ENCODE measurements at places on chromosomes 5 and 9.

DNA sequence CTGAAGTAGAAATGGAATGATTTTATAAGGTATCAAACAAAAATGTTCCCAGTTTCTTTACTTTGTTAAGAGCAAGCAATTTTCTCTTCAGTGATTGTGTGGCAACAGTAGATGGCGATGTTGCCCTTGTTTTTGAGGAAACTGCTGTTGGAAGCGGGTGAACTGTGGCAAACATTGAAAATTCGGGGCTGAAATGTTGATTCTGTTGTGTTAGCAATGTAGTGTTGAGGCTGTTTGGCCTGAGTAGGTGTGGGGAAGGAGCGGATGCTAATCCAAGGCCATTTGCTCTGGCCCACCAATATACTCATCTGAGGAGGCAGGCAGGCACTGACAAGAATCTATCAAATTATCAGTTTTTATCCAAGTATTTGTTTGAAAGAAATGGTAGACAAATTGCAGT lies 129.8 kb downstream of the SLC12A2 start:
- DNase-seq = peak; percentile 62

DNA sequence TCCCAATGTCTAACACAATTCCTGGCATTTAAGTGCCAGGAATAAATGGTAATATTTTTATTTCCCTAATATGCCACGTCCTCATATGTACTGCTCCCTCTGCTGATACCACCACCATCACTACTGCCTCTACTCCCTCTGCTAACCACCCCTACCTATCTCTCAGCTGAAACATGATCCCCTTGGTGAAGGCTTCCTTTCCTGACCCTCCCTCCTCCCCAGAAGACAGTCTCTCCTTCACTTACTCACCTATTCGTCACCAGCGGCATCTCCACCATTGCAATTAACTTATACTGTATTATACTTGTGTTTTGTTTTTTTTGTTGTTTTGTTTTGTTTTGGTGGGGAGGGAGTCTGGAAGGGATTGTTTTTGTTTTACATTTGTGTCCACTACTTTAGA lies 4.8 kb downstream of the DENND1A start:
- DNase-seq = no peak

GRCh38 chr9:71766663-71767062 lies 1.6 kb downstream of the CEMIP2 start:
- no peak for DNase-seq

GRCh38 chr9:93071464-93071863 lies 13.0 kb downstream of the SUSD3 start:
- DNase-seq = no peak

DNA sequence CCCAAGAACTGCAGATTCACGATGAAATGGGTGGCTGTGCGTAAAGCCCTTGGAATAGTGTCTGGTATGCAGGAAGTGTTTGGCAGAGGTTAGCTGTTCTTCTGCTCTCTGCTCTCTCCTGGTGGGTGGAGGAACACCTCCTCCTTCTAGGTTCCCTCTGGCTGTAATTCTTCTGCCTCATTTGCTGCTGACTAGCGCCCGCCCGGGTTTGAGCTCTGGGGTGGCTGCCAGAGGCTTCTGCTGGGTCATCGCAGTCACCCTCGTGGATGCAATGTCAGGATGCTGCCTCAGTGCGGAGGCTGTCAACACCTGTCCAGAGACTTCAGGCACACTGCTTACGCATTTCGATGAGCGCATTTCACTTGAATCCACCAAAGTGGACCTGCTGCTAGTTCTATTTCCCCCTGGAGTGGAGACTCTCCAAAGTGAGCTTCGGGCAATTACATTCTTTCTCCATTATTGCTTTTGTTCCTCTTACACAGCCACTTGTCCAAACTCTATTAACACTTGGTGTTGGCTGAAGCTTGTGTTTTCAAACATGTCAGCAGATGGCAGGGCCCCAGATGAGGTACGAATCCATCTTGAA lies 11.7 kb downstream of the DOCK2 start:
- peak; percentile 39 for DNase-seq

GRCh38 chr5:82925061-82925411 lies 152.2 kb downstream of the TMEM167A start:
- no peak for DNase-seq

DNA sequence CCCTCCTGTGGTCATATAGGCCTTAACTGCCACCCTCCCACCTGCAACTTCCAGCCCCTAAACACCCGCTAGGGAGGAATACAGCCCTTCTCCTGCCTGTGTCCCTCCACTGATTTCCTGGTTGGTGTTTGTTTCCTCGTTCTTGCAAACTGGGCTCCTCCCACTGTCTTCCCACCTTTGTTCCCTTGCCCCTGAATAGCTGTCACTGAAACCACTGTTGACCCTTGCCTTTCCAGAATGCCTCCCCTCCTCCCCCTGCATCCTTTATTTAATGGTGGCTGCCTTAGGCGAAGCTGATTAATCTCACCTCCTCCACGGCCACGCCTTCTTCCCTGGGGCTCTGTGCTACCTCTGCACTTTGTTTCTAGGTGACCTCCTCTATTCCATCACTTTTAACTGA lies 626.7 kb downstream of the BNC2 start:
- no peak for DNase-seq

DNA sequence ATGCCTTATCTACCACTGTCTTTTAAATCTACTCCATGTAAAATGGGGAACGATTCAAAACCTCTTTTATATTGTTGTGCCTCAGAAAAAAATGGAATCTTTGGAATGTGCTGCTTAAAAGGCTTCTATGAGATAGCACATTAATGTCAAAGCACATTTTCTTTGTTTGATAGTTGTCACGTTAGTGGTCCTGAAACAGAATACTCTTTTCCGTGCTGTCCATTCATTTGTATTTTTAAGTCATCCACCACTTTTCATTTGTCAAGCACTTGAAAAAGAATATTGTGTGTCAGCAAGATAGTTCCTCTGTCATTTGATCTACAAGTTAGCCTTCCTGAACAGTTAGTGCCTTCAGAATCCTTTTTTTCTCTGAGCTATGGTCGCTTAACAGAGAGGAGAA lies 246.9 kb downstream of the MAST4 start:
- no peak for DNase-seq

GRCh38 chr9:108811944-108812343 lies 43.8 kb downstream of the ACTL7B start:
- no peak for DNase-seq

DNA sequence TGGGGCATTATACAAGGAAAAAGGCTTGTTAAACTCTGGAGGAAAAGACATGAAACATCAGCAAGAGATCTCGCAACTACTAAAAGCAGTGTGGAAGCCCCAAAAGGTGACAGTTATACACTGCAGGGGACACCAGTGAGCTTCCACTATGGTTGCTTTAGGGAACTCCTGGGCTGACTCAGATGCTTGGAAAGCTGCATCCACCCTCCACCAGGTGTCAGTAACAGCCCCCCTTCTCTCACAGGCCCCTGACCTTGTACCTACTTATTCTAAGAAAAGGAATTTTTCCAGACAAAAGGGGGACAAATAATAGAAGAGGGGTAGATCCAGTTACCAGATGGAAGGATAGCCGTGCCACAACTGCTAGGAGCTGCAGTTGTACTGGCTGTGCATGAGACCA lies 154.4 kb upstream of the COX7C start:
- DNase-seq = no peak

- no peak for DNase-seq
Observed at GRCh38 chr9:100579665-100580064, 1.8 kb downstream of the CAVIN4 start.

- DNase-seq = no peak
Observed at GRCh38 chr9:15140051-15140450, 167.0 kb downstream of the TTC39B start.

GRCh38 chr9:134187891-134188385 lies 23.6 kb upstream of the RNU6ATAC start:
- no peak for DNase-seq

DNA sequence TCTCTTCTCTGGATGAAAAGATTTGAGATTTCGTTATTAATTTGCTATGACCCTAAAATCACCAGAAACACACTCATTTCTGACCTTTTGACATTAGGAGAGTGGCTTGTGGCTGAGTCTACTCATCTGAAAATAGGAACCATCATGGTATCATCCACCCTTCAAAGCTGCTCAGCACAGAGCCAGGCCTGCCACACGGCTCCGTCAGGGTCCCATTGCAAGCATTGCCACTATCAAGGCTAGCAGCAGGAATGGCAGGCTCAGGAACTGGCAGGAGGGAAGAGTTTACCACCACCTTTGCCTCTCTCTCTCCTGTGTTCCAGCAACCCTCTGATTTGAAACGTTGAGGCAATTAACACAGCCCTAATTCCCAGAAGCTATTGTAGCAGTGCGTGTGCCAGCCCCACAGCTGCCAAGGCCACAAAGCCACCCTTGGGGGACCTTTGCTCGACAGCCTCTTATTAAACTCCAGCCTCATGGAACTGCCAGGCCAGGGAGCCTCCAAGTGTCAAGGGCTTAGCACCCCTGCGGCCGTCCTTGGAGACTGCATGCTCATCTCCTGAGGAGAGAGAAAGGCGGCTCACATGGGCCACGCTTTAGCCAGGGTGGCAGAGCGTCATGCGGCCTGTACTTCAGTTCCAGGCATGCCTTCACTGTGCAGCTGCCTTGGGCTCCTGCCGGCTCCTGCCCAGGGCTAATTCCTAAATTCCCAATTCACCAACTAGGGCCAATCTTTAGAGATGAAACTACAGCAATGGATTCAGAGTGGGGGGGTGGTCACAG lies 145.9 kb downstream of the ROR2 start:
- DNase-seq = no peak

- no peak for DNase-seq
Observed at GRCh38 chr5:170865622-170866021, 3.8 kb downstream of the RANBP17 start.

GRCh38 chr9:104743376-104743985 lies 4.0 kb upstream of the NIPSNAP3A start:
- DNase-seq = peak; percentile 77

DNA sequence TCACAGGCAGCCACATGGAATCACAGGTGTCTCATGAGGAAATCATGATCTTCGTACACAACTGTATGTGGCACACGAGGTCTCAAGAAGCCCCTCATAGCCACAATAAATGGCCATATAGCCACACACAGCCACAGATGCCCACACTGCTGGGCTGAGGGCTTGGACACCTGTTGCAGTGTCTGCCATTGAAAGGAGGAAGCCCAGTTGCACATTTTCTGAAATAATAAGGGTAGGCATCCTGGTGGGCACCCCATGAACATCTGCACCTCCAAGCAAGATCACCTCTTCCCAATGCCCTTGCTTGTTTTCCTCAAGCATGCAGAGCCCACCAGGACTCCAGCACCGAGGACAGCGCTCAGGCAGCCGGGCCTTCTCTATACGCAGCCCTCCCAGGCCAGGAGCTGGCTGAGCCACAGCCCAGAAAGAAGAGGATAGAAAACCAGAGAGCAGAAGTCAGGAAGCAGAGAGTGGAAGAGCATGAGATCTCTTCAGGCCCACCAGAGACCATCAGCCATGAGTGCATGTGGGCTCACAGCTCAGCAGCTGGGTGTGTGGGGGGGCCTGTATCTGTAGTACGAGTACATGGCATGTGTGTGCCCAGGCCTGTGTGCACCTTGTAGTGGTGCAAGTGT lies 1.0 kb upstream of the ACSL6 start:
- DNase-seq = peak; percentile 28

DNA sequence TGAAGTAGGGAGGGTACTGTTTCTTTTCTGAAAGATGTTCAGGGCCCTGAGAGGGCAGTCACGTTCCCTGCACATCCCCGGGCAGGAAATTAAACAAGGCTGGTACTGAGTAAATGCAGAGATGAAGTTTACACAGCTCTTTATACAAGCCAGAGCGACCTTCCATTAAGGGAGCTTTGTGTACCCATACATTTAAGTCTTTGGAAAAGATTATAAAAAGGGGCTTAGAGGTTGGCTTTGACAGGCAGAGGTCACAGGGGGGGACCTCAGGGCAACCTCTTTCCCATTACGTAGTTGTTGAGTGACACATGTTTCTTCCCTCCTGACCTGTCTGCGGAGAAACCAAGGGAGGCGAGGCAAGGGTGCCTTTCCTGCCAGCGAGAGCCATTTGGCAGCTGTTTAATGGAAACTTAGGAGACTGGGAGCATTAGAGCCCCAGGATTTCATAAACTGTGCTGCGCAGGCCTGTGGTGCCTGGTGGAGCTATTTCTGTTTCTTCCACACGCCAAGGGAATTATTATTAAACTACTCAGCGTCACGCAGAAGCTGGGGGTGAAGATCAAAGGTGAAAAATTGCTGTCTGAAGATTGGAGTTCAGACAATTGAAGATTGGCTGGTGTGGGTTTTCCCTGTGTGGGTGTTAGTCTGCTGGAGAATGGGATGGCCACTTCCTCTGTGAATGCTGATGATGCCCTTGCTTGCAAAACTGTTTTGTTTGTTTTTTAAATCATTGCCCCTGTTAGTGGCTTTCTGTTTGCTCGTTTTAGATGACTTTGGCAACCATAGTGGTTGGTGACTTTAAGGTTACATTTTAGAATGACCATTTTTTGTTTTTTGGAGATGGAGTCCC lies 3.2 kb upstream of the SMIM32 start:
- DNase-seq = peak; percentile 7
